ENCODE measurements at places on chromosomes 4 and X.
A peak's percentile ranks its signal among the peaks of the same experiment; 100 is the strongest.

GRCh38 chr4:169040559-169041261 lies 30.7 kb upstream of the CBR4 start:
- DNase-seq = no peak

- DNase-seq = no peak
Measured at GRCh38 chr4:108813261-108813660, 50.4 kb upstream of the ETNPPL start.

- no peak for DNase-seq
Measured at GRCh38 chrX:41442824-41443550, 4.2 kb upstream of the NYX start.

GRCh38 chr4:114310296-114310925 lies 288.2 kb upstream of the UGT8 start:
- DNase-seq = no peak

DNA sequence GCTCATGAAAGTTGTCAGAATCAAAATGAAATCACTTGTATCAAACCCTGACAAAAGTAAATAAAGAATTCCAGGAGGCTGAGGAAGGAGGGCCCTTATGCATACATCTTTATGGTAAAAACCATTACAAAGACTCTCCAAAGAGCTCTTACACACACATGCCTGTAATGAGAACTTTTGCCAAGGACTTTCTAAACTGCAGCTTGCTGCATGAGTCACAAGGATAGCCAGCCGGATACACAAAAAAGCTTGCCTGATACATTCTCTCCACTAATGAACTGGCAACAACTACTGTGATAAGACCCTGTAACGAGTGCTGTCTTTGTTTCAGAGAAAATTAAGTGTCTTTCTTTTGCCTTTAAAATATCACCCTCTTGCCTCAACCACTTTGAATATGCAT lies 618.1 kb downstream of the PPP4R3C start:
- DNase-seq = no peak

- DNase-seq = no peak
Measured at GRCh38 chrX:115147220-115147619, 42.0 kb upstream of the RBMXL3 start.

GRCh38 chr4:106647451-106647850 lies 278.9 kb upstream of the GIMD1 start:
- DNase-seq = no peak

- DNase-seq = no peak
Measured at GRCh38 chrX:39133971-39134370, 332.7 kb downstream of the MID1IP1 start.

GRCh38 chr4:78481180-78481579 lies 70.4 kb upstream of the ANXA3 start:
- no peak for DNase-seq

- DNase-seq = no peak
Measured at GRCh38 chr4:86096373-86096772, 263.5 kb downstream of the MAPK10 start.

GRCh38 chr4:179040259-179040658 lies 1598.0 kb upstream of the AGA start:
- no peak for DNase-seq

- DNase-seq = peak; percentile 28
Measured at GRCh38 chrX:21745756-21746155, 12.2 kb downstream of the SMPX start.

DNA sequence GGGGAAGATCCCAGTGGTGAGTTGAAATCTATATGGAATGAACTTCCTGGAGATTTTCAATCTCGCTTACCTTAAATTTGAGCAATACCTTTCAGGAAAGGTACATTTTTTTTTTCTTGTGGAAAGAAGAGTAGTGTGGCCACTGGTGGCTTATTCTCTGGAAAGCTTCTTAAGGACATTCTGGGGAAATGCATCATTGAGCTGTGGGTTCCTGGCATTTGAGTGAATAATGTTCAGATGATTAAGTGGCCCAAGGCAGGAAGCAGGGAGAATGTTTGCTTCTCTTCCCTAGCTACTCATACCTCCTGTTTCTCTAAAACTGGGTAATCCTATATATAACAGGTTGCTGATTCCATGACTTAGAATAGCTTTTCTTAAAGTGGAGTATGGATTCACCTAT lies 31.8 kb downstream of the STAG2 start:
- DNase-seq = no peak

DNA sequence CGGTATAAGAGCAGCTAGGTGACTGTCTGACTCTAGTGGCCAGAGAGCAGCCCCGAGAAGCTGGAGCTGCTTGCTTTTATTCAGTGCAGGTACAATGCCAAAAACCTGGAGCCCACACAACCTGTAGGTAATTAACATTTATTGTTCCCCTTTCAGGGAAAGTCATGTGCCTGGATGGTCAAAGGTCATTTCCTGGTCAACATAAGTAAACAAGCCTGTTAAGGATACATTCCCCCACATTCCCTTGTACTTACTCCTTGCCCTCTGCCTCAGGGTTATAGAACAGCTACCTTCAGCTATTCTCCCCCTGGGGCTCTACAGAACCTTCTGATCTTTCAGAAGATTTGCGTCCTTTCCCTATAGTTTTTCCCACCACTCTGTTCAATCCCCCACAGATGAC lies 253.4 kb downstream of the TMA16 start:
- DNase-seq = no peak

DNA sequence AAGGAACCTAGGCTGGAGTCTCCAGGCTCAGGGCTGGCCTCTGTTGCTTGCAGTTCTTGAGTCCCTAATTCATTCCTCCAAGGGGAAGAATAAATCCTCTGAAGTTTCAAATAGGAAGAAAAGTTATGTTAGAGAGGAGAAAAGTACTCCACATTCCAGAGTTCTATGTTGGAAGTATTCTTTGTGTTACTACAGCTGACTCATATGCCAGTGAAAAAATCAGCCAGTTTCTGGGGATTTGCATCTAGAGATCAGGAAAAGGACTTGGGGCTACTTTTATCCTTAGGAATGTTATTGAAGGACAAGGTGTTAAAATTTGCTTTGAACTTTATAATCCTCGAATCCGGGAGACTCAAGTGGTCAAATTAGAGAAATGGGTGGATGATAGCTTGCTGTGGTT lies 11.7 kb upstream of the NUDT9 start:
- DNase-seq = no peak

DNA sequence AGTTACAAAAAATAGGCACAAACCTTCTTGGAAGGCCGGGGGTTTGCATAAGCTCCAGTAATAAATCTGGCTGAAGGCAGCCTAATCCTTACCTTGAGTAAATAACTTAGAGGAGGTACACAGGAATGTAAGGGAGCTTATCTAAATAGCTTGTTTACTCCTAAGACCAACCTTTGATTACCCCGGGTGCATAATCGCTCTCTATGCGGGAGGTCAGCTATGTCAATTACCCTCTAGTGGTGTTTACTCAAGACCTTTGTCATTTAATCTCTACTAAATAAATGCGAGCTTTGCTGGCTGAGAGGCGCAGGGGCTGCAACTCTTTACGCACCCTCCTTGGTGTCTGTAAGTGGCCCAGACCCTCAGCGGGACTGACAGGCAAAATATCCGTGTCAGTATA lies 50.2 kb upstream of the MAP9 start:
- no peak for DNase-seq

GRCh38 chr4:106425576-106425975 lies 57.0 kb upstream of the GIMD1 start:
- DNase-seq = no peak

- no peak for DNase-seq
Measured at GRCh38 chr4:110975338-110975737, 352.5 kb upstream of the PITX2 start.

DNA sequence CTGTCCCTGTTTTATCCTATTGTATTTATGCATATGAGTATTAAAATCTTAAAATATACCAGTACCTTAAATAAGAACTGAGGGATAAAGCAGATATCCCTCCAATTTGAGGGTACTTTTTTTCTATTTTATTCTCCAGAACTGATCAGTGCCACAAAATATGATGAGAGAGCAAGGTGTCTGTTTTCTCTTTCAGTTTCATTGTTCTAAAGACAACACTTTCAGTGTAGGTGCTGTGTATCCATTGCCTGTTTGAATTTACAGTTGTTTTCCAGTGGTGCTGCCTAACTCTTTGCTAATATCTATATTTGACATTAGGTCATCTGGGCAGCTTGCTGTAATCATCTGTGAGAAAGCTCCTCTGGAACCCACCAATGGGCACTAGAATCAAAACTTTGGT lies 394.7 kb downstream of the IL1RAPL1 start:
- DNase-seq = no peak

DNA sequence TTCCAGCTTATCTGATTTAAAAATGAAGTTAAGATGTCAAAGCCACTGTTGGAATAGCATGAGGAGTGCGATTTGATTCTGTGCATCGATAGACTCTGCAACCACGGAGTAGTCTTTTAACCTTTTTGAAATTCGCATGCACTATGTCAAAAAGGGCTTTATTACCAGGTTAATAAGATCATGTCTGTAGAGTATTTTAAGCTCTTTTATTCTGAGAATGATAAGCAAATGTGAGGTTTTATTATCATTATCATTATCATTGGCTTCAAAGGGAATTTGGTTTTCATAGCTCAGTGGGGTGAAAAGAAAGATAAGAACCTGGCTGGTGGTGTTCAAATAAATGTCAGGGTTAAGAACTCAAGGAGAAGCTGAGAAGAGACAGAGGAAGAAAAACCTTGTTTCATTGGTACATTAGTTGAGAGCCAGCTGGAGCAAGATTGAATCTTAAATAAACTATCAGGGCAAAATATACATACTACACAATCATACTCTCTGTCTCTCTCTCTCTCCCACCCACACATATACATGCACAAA lies 102.6 kb downstream of the MMRN1 start:
- no peak for DNase-seq

DNA sequence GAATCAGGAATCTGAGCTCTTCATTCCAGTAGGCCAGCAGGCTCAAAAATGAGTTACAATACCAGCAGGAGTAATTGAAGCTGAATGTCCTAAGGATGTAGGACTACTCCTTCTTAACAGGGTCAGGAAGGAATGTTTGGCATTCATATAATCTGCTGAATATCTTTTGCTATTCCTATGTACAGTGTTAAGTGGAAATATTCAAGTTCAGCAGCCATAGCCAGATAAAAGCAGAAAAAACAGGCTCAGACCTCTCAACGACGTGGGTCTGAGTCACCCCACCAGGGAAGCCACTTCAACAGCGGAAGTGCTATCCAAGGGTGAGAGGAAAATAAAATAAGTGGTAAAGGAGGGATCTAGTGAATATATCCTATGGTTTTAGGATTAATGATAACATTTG lies 577.0 kb downstream of the SPOCK3 start:
- no peak for DNase-seq

DNA sequence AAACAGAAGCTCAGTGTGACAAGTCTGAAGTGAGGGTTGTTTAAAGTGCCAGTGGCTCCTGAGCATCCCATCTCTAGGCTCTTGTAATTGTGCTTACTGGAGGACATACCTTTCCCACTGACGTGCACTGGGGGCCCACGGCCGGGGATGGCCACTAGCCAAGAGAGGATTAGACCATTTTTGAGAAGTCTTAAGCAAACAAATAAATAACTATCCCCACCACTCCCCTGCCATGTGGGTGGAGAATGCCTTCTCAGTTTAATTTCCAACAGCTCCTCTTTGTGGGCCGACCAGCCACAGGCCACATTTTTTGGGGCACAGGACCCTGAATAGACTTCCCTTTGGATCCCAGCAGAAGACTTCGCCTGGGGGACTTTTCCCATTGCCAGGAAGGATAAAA lies 125.0 kb upstream of the MSX1 start:
- DNase-seq = no peak

- no peak for DNase-seq
Measured at GRCh38 chr4:86556791-86557415, 37.2 kb upstream of the PTPN13 start.

DNA sequence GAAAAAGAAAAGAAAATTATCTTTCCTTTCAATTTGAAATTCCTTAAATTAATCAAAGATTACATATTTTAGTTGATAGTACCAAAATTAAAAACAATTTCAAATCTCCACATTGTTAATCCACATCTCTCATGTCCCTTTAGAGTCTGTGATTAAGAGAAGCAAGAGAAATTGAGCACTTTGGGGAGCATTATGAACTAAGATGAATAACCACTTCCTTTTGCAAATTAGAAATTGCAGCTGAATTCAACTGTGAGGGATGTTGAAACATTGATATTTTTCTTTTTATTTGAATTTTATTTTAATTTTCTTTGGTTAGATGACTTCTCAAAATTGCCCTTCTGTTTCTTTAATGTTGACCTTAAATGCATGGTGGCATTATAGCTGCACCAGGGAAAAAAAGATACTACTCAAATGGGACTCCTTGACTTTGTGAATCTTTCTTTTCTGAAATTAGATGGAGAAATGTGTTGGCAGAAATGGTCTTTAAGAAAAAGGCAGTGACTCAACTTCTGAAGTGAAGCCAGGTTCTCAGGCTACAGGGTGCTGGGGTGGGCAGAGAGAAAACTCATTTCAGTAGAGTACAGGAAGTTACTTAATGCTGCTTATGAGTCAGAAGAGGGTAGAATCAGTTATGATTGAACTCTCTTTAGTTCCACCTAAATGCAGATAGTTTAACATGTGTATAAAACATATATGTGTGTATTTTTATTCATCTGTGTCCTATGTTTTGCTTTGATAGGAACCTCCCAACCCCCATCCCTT lies 92.0 kb upstream of the TNIP3 start:
- peak; percentile 2 for DNase-seq

GRCh38 chr4:184664445-184665210 lies 15.1 kb downstream of the PRIMPOL start:
- DNase-seq = no peak

DNA sequence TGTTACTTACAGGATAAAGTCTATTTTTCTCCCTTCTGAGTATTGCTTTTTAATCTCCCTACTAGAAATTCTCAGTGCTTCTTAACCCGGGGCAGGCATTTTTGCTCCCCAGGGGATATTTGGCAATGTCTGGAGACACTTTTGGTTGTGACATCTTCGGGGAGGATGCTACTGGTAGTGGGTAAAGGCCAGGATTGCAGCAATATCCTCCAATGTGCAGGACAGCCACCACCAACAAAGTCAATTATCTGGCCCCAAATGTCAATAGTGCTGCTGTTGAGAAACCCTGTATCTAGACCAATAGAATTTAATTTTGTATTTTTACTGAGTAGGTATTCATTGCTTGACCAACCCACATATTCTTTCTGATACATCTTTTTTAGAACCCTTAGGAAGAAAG lies 669.5 kb upstream of the MAGEB2 start:
- DNase-seq = no peak

- DNase-seq = no peak
Measured at GRCh38 chr4:123956204-123956603, 559.6 kb downstream of the SPRY1 start.
